ENCODE measurements at places on chromosomes 5 and 9.

DNA sequence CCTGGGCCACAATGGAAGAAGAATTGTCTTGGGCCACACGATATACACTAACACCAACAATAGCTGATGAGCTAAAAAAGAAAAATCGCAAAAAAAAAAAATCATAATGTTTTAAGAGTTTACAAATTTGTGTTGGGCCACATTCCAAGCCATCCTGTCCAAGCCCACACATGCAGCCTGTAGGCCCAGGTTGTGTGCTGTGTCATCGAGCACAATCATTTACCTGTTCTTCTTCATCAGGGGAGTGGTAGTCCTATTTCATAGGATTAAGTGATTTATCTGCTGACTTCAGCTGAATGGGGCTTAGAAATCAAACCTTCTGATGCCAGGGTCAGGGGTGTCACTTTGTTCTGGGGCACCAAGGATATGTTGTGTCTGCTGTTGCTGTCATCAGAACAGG is 44.6 kb upstream of the ELL2 start:
- DNase-seq: no peak

GRCh38 chr5:144284931-144285502 is 114.3 kb downstream of the KCTD16 start:
- no peak for DNase-seq

- DNase-seq: no peak
Measured at GRCh38 chr5:132790201-132790865, 13.3 kb upstream of the SEPTIN8 start.

DNA sequence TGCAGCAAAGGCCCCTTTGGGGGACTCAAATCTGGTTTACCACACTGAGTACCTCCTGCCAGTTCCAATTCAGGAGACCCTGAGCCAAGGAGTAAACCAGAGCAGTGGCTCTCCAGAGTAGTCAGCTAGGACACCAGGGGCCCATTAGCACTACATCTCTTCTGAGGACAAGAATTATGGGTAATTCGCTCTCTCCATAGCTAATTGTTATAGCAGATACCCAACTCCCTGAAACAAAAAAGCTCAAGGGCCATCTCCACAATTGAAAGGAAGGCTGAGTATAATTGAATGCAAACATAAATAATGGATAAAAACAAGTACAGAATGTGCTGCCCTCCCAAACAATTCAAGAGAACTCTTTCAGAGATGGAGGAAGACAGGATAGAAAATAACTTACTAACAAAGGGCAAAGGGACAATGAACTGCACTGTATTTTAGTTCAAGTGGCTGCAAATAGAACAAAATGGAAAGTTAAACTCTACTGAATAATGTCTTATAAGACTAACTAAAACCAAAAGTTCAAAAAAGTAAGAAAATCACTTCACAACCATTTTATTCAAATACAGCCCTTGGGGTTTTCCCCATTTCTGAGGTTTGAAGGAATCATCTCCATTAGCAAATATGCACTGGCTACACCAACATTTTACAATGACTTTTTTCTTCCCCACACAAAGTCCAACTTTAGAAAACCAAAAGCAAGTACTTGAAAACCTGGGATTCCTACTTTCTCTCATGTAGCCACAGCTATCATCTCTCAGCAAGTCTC is 118.8 kb downstream of the SIL1 start:
- DNase-seq: no peak
